ENCODE measurements at places on chromosomes 12 and 14.

GRCh38 chr12:116360579-116361413 is 83.3 kb upstream of the MED13L start:
- no peak for DNase-seq

DNA sequence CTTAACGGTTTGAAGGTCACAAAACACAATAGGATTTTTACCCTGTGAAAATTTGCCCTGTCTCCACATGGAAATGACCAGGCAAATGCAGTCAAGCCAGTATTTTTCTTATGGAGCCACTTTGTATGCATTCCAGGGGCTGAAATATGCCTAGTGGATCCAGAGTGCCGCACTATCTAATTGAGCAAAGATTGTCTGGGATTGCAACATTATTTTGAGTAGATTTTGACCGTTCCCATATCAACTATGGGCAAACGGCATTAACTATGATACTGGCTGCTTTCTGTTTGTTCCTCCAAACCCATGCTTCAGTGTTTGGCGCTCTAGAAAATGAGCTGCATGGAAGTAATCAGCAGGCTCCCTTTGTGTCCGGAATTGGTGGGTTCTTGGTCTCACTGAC is 223.0 kb downstream of the BTG1 start:
- DNase-seq = no peak

- no peak for DNase-seq
These were observed 1.5 kb downstream of the CRIP1 start for GRCh38 chr14:105487986-105488777.

- DNase-seq = no peak
These were observed 94.7 kb downstream of the GALC start for GRCh38 chr14:87898301-87898700.

GRCh38 chr12:119547001-119547400 is 46.6 kb upstream of the TMEM233 start:
- DNase-seq = no peak

DNA sequence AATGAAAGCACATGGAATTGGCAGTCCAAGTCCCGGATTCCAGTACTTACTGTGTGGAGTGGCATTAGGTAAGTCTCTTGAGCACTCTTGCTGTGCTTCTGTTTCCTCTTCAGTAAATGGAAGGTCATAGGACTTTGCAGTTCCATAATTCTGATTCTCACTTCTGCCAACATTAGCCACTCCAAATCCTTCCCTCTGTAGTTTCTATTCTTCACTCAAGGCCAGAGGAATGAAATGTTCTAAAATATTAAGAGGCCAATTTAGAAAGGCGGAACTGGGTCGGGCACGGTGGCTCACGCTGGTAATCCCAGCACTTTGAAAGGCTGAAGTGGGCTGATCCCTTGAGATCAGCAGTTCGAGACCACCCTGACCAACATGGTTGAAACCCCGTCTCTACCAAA is 19.8 kb upstream of the SLC5A8 start:
- DNase-seq = no peak

DNA sequence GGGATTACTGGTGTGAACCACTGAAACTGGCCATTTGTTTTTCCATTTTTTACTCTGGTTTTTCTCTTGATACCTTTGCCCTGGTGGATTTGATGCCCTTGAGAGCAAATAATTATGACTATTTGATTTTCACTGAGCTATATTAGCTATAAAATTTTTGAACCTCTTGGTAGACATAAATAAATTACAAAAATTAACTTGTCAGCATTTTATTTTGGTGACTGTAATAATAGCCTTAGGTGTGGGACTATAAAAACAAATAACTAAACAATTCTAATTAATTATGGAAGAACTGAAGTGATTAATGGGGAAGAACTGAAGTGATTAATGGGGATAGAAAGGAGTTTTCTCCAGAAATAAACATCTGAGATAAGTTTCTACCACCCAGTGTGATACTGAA is 62.7 kb downstream of the CAND1 start:
- DNase-seq = no peak

DNA sequence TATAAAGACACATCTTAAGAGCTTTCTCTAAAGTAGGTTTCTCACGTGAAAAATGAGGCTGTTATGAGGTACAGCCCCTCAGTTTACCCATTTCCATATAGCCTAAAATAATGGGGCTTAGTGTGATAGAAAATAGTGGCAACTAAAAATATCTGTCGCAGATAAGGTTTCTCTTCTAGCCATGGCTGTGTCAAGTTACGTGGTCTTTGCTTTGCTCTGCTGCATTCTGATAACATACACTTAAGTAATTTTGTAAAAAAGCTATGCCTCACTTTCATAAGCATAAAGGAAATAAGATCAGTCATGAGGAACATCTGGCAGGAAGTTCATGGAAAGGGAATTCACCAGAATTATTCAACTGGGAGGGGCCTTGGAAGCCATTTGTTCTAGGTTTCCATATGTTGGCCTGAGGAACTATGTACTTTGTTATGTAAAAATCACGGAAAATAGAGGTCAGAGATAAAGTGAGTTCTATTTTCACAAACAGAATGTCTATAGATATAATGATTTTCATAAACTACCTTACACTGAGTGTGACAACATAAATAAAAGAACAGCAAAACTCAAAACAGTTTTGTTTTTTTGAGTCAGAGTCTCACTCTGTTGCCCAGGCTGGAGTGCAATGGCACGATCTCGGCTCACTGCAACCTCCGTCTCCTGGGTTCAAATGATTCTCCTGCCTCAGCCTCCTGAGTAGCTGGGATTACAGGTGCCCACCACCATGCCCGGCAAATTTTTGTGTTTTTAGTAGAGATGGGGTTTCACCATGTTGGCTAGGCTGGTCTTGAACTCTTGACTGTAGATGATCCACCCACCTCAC is 195.6 kb upstream of the KRR1 start:
- no peak for DNase-seq

DNA sequence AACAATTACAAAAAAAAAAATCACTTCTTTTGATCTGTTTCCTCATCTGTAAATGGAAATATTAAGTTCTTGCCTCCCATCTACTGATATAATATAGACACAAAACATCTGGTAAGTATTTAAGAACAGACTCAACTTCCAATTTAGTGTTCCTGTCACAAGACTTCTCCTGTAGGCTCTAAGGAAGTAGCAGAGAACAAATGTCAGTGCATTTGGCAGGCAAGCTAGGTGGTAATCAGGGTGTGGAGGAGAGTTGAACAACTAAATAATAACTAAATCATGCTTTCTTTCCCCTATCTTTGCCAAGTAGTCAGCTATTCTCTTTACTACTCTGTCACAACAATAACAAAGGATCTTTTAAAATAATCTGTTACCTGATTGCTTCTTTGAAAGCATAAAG is 22.1 kb downstream of the BAZ1A start:
- no peak for DNase-seq

- DNase-seq = no peak
These were observed 21.8 kb downstream of the NCKAP5L start for GRCh38 chr12:49806321-49806813.

DNA sequence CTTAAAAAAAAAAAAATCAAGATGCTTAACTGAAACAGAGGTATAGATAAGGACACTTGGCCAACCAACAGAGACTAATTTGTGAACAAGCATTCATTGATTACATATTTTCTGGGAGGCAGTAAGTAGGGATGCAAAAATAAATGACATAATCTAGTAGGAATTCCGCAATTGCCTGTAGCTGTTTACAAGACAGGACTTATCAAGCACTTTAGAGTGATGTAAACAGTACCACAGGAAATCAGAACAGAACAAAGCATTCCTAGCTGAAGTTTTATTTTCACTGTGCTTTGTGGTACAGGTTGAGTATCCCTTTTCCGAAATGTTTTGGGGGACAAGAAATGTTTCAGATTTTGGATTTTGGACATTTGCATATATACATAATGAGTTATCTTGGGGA is 68.2 kb upstream of the FGD4 start:
- no peak for DNase-seq

DNA sequence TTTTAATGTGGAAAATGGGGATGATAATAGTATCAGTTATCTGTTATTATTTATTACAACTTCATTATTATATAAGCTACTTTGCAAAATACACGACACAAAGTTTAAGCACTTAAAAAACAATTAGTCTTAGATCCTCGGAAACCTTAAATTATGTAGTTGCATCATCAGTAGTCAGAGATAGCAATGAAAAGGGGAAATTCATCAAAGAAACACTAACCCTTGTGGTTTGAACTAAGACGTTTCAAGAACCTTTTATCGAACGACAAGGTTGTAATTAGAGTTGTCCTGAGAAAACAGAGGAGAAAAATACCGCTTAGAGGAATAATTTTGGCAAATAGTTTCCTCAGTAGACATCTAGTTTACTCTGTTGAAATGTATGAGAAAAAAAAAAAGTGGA is 198.5 kb downstream of the PTPRO start:
- no peak for DNase-seq

- DNase-seq = no peak
These were observed 13.5 kb downstream of the SLC38A2 start for GRCh38 chr12:46358791-46359666.

DNA sequence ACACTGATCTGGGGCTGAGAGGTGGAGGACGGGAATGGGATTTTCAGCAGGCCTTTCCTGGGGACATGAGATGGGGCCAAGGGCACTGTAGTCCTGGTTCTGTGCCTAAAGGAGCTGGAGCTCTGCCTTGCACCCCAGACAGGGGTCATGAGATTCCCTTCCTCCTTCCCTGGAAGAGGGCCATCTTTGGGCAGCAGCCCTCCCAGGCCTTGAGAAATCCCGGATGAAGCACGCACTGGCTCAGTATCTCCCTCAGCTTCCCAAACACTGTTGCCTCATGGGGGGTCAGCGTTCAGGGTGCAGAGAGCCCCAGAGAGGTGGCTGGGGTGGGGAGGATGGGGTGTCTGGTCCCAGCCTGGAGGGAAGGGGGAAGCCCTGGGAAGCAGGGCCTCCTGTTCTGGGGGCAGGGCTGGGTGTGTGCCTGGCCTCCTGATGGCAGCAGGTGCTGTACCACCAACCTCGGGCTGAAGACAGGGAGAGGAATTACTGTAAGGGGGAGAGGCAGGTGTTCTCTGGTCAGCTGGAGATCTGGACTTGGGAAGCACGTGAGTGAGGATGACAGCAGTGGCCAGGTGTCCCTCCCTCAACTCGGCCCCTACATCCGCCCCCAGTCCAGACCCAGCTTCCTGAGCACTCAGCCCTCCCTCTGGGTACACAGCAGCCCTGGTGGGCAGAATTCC is 8.4 kb upstream of the NR4A1 start:
- peak; percentile 17 for DNase-seq
